ENCODE measurements at places on chromosomes 16 and 17. TPM values are rescaled to one million over a fixed set of nuclear protein-coding genes. Genes with fewer than 3 reads are reported as not detected.

Gene NUPR1
- total RNA-seq, result not detected

Gene HP
- not detected for total RNA-seq

Gene HOXB4
- 6.2 TPM for total RNA-seq

Gene CLDN7
- total RNA-seq, result 0.15 TPM

Gene SLC16A6
- total RNA-seq, result 10.4 TPM

Gene BRIP1
- 20.1 TPM for total RNA-seq

Gene OR1D2
- not detected for total RNA-seq

Gene ATP2A1
- 2.5 TPM for total RNA-seq

Gene TMC7
- not detected for total RNA-seq

Gene GUCY2D
- total RNA-seq, result not detected

Gene RNF135
- 9.2 TPM for total RNA-seq

Gene FGF11
- total RNA-seq, result 10.8 TPM

Gene TERB1
- not detected for total RNA-seq

Gene KREMEN2
- total RNA-seq, result not detected

Gene CHAD
- total RNA-seq, result not detected

Gene HOXB1
- not detected for total RNA-seq

Gene OSGIN1
- total RNA-seq, result 0.48 TPM

Gene KRT25
- not detected for total RNA-seq

Gene SMIM36
- not detected for total RNA-seq

All from activated CD4-positive, alpha-beta memory T cell treated with anti-CD3 and anti-CD28 coated beads, Interleukin-2, amount 10 ng/mL, durations not matched to agents 7 days and 5 days (primary cell).